Amniotic stem cell (primary cell): ENCODE measurements at places on chromosomes 13 and 19.

DNA sequence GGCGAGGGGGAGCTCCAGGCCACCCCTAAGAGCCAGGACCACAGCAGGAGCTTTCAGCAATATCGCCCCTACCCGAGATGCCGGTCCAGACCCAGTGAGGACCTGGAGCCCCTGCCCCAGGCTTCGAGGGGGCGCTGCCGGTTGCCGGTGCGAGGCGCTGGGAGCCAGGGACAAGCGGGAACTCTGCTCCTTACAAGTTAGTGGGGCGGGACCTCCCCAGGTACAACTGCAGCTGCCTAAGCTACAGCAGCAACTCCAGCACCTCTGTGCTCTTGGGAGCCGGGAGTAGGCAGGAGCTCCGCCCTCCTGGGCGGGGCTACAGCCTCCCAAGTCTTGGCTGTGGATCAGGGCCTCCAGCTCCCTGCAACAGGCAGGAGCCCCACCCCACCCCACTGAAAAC is 15.2 kb upstream of the TSC22D1 start:
- no peak for DNase-seq

DNA sequence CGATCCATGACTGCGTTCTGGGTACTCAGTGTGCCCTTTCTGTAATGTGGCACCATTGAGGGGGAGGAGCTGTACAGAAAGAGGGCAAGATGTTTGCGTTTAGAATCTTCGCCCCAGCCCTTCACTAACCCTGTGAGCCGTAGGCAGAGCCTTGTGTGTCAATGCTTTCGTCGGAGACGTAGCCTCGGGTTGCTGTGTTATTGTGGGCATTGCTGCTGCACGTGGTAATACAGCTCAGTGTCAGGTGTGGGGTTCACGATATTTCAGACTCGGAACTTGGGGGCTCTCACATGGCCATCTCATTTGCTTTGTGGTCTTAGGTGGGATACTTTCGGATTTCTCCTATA is 6.1 kb downstream of the RPS9 start:
- DNase-seq = no peak

- DNase-seq = no peak
Observed at GRCh38 chr13:42781352-42781751, at the start of gene FAM216B. TSS of gene FAM216B (plus strand) at chr13:42781584. CDS start at chr13:42784068, 2,484 bp downstream.

- no peak for DNase-seq
Observed at GRCh38 chr13:61138857-61139256, 276.8 kb downstream of the PCDH20 start.

DNA sequence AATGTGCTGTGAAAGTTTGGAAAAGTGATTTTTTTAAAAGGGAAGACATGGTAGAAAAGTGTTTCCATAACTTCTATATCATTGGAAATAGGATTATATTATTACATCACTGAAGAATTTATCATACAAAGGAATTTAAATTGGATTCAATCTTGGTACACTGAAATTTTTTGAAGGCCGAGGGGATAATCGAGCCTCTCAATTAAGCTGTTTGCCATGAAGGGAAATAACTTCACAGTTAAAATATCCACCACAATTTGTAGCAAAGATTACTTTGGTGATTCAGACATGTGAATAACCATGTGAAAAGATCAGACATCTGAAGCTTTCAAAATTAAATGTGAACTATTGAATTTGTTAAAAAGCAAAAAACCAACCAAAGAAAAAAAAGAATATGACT is 215.3 kb downstream of the KLF5 start:
- DNase-seq = peak; percentile 9

DNA sequence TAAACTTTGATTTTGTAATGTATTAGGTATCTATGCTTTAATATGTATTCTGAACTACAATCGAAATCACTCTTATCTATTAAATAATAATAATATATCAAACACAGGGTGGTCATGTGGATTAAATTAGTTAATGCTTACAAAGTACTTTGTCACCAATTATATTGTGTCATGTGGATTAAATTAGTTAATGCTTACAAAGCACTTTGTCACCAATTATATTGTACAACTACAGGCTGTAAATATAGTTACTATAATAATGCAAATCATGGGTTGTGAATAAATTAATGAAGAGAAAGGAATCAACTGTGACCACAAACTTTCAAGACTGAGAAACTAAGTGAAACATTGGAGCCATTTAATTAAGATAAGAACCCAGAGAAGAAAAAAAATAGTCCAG is 1929.1 kb upstream of the PCDH20 start:
- no peak for DNase-seq

DNA sequence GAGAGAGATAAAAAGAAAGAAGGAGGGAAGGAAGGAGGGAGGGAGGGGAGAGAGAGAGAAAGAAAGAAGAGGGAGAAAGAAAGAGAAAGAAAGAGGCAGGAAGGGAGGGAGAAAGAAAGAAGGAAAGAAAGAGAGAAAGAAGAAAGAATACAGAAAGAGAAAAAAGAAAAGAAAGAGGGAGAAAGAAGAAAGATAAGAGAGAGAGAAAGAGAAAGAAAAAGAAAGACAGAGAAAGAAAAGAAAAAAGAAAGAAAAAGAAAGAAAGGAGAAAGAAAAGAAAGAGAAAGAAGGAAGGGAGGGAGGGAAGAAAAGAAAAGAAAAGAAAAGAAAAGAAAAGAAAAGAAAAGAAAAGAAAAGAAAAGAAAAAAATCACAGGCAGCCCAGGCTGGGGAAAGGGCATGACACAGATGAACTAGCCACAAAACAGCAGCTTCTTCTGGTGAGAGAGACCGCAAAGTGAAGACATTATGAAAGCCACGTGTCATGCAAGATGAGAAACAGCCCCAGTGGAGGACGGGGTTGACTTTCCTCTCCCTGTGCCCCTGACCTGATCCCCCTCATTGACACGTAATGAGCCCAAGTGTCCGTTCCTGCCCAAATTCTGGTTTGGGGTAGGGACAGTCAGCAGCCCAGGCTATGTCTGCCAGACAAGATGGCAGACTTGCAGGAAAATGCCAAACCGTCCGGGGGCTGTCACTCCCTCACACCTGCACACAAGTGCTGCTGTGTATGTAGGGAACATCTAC is 102.1 kb downstream of the INSR start:
- no peak for DNase-seq

- no peak for DNase-seq
Observed at GRCh38 chr13:59451236-59451635, 712.5 kb downstream of the DIAPH3 start.

DNA sequence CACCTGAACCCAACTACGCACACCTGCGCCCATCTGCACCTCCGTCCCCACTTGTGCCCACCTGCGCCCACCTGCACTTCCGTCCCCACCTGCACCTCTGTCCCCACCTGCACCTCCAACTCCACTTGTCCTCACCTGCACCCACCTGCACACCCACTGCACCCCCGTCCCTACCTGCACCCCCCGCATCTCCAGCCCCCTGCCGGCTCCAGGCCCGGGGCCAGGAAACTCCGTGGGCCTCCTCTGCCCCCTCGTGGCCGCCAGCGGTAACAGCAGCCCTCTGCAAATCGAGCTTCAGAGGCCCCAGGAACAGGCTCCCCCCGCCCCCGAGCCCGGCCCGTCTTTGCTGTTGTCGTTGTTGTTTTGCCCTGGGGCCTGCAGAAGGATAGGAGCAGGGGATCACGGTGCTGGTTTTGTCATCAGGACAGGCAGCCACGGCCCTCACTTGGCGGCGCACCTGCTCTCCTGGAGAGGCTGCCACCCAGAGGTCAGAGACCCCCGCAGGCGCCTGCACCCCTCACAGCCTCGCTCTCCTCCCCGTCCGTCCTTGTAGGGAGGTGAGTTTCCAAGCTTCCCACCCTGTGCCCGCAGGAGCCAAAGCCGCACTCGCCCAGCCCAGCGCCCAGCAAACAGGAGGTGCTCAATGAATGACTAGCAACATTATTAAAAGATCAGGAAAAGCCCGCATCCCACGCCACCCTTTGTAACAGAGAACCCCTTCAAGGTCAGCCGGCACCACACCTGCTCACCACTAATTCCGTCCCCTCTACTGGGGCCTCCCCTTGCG is 65.4 kb downstream of the GNG7 start:
- DNase-seq = no peak

GRCh38 chr13:45063261-45063860 is 56.9 kb upstream of the GTF2F2 start:
- DNase-seq = no peak

GRCh38 chr13:35723821-35724220 is 247.3 kb upstream of the MAB21L1 start:
- DNase-seq = no peak

DNA sequence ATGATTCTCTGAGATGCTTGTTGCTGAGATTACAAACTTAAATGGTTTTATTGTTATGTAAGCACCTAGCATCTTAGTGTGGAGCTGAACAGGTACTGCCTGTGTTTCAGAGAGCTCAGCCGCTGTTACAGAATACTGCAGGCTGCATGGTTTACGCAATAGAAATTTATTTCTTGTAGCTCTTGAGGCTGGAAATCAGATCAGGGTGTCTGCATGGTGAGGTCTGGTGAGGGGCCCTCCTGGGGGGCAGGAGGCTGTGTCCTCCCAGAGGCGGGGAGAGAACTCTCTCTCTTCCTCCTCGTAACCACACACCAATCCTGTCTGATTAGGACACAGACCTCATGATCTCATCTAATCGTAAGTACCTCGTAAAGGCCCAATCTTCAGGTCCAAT is 13.1 kb downstream of the ATP11A start:
- DNase-seq = no peak

GRCh38 chr19:4909156-4909896 is at the start of gene UHRF1:
TSS of gene UHRF1 (plus strand) at chr19:4909501. CDS start at chr19:4910886, 1,385 bp downstream.
- no peak for DNase-seq

DNA sequence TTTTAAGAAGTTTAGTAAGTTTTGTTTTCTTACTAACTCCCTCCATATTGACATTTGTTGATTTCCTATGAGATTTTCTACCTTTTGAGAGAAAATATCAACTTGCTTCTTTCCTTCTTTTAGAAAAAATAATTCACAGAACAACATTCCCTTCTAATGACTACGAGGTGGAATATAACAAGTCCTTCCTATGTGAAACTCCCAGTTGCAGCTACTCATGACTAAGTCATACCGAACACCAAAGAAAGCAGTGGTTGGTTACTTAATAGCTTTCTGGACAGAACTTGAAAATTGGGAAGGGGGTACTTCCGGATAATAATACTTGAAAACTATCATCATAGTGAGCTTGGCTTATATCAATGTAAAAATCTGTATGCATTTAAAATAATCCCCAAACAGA is 144.8 kb downstream of the DACH1 start:
- no peak for DNase-seq

GRCh38 chr19:6068711-6069110 is 41.6 kb downstream of the RFX2 start:
- no peak for DNase-seq

GRCh38 chr13:113865427-113865826 is 1.6 kb upstream of the GAS6 start:
- DNase-seq = no peak

DNA sequence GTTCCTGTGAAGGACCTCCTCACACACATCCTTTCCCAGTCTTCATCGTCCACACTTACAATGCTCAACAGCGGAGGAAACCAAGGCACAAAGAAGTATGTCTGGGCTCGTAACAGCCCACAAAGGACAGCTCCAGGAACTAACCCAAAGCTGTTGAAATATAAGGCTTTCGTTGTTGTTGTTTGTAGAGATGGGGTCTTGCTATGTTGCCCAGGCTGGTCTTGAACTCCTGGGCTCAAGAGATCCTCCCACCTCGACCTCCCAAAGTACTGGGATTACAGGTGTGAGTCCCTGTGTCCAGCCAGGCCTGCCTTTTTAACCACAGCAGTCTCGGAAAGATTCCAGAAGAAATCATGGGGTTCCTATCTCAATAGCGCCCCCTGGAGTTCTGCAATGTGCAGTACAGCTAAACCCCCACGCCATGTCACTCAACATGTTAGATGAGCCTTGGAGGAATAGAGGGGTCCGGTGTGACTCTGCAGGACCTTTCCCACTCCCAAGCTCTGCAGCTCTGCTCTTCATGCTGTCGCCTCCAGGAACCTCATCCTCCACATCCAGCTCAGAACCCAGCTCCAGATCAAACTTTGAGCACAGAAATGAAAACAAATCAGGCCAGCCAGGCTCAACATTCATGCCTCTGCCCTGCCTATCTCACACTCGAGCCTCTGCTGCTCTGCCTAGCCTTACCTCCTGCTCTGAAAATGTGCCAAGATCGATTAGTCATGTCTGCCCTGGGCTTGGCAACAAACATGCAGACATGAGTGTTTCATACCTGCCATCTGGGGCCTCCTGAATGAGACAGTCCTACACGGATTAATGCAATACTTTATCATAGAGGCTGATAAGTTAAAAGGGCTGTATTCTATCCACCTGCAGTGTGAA is 7.5 kb downstream of the PLA2G4C start:
- DNase-seq = no peak

GRCh38 chr13:35714588-35715377 is 238.3 kb upstream of the MAB21L1 start:
- DNase-seq = no peak

DNA sequence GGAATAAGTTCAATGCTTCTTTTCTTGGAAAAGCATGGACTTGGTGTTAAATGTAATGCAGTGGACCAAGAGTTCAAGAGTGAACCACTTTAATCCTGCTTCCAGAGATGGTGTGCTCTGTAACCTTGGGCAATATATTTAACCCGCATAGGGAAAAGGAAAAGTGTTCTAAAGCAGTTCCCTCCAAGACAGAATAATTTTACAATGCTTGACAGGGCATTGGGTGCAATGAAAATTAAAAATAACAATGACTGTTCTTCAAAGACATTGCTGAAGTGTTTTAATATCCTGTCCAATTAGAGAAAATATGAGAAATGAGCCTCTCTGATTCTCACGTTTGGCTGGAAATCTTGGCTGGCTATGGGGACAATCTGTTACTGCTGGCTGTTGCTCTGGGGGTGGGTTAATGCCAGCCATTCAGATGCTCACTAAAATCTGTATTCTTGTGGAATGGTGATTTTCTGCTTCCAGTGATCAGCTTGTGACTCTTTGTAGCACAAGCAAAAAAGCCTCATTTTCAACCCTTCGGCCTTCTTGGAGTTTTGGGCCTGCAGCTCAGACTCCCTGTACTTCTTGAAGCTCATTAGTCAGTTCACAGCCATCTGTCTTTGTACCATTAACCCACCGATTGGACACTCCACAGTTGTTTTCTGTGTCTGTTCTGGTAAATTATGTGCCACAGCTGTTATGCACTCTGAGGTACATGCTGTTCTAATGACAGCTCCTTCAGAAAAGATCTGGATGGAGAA is 310.6 kb downstream of the LMO7 start:
- DNase-seq = no peak

DNA sequence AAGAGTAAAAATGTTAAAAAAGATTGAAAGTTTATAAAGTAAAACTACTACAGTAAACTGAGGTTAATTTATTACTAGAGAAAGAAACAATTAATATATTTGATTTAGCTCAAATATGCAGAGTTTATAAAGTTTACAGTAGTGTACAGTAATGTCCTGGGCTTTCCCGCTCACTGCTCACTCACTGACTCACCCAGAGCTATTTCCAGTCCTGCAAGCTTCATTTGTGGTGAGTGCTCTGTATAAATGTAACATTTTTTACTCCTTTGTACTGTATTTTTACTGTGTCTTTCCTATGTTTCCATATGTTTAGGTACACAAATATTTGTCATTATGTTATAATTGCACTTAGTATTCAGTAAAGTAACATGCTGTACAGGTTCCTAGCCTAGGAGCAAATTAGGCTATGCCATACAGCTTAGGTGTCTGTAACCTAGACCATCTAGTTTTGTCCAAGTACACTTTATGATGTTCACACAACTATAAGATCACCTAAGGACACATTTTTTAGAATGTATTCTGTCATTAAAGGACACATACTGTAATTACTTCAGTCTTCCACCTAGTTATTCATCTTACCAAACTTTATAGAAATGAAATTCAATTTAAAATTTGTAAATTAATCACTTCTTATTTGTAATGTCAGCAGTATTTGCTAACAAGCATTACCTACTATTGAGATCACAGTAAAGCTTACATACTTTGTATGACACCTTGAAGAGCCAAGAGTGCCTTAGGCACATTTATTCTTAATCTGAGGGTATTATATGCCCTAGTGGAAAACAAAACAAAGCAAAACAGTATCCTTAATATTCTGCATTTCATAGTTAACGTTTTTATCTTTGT is 683.4 kb downstream of the PCDH9 start:
- DNase-seq = peak; percentile 35
